ENCODE measurements at places on chromosomes 7 and 10. TPM values are rescaled to one million over a fixed set of nuclear protein-coding genes. Genes with fewer than 3 reads are reported as not detected.

DNA sequence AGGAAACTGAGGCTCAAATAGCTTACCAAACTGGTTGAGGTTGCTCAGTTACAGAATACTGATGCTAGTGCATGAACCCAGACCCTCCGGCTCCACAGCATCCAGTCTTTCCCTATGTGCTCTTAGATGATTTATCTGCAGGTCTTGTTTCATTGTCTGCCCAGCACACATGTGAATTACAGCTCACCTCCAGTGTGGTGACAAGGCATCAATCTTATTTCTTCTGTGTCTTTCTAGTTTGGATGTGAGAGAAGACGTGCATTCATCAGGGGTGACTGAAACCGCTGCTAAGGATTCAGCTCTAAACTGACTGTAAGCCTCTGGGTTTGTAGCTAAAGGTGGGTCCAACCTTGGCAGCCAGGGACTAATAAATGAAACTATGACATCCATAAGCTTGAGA, 123.8 kb downstream of the SH2D4B start:
- no peaks in the 10 kb centered on the region for H3K36me3 ChIP-seq
- H3K27me3 ChIP-seq, result no peaks in the 10 kb centered on the region
- H3K4me3 ChIP-seq, result no peak overlapping the region
- no peaks in the 10 kb centered on the region for H3K4me1 ChIP-seq
- no peak for DNase-seq

DNA sequence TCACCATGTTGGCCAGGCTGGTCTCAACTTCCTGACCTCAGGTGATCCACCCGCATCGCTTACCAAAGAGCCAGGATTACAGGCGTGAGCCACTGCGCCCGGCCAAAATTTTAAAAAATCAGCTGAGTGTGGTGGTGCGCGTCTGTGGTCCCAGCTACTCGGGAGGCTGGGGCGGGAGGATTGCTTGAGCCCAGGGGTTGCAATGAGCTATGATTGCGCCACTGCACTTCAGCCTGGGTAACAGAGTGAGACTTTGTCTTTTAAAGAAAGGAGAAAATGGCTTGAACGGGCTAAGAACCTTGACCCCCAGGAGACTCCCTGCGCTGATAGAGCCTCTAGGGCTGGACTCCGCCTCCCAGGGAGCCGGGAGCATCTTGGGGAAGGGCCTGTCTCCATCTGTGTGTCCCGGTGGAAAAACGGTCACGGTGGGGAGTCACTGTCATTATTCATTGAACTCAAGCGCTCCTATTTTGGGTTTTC, 760 bp upstream of the KCTD7 start:
- H3K36me3 ChIP-seq, result no peaks in the 10 kb centered on the region
- no peaks in the 10 kb centered on the region for H3K27me3 ChIP-seq
- no peaks in the 10 kb centered on the region for H3K4me1 ChIP-seq
- H3K4me3 ChIP-seq, result peak overlapping the region; percentile 55
- no peak for DNase-seq

The ZNF775 gene
- 3.9 TPM for total RNA-seq

The CLRN3 gene
- 0.19 TPM for total RNA-seq
